GM18507 (cell line): ENCODE measurements at places on chromosomes 6 and 20.

GRCh38 chr6:161413355-161413771 lies 139.5 kb upstream of the AGPAT4 start:
- DNase-seq: no peak

GRCh38 chr6:25392372-25392771 lies 113.2 kb downstream of the CARMIL1 start:
- DNase-seq: no peak

- DNase-seq: no peak
Observed at GRCh38 chr6:38367231-38367630, 272.5 kb downstream of the BTBD9 start.

- DNase-seq: no peak
Observed at GRCh38 chr6:56459030-56459805, 183.5 kb downstream of the DST start.

- no peak for DNase-seq
Observed at GRCh38 chr6:151445482-151445881, 6.4 kb downstream of the RMND1 start.

- DNase-seq: no peak
Observed at GRCh38 chr20:61909821-61910220, 155.9 kb downstream of the TAF4 start.

DNA sequence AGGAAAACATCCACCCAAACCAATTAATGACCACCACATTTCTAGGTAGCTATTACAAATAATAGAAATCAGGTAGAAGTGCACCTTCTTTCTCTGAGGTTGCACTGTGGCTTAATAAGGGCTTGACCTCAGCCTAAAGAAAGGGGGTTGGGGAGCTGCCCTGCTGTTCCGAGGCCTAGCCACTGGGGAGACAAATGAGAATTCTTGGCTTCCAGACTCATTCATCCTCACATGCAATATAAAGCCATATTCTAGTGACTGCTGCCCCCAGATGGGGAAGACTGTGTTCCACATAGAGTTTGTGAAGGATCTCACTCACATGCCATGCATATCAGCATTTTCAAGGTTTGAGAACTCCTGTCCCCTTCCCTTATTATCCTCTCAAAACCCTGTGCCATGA lies 22.9 kb downstream of the SAYSD1 start:
- DNase-seq: no peak

DNA sequence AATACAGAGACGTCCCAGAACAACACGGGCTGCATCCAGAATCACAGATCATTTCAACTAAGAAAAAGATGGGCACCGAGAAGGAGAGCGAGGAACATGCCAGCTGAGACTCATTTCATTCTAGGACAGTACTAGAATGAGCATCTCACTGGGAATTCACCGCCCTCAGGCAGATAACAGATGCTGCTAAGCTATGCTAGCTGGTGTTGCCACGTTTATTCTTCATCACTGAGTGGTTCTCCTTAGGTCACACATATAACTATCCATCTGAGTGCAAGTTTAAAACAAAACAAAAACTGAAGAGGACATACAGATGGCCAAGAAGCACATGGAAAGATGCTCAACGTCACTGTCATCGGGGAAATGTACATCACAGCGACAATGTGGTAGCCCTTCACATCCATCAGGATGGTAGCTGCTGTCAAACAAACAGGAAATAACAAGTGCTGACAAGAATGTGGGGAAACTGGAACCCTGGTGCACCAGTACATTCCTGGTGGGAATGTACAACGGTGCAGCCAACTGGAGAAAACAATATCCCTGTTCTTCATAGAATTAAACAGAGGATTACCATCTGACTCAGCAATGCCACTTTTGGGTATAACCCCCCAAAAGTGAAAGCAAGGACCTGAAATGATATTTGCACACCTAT lies 97.6 kb downstream of the SLC22A23 start:
- no peak for DNase-seq

GRCh38 chr6:106685833-106686232 lies 56.5 kb downstream of the QRSL1 start:
- no peak for DNase-seq
